ENCODE measurements at places on chromosomes 1 and 21.
A peak's percentile ranks its signal among the peaks of the same experiment; 100 is the strongest.

DNA sequence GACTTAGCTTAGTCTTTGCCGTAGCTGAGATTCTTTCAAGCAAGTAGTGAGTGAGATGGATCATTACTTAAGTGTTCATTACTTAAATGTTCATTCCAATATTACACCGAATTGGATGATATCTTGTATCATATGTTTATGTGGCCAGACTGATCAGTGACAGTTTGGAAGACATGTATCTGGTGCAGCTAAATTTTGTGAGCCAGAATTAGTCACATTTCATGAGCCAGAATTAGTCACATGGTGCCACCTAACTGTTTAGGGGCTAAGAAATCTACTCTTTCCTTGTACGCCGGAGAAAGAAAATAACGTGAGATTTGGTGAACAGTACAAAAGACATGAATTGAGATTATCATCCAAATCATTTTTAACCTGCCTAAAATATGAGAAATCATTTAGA, 355.6 kb downstream of the USP25 start:
- no peak for DNase-seq

GRCh38 chr1:3292051-3292722, 162.3 kb upstream of the ARHGEF16 start:
- no peak for DNase-seq

DNA sequence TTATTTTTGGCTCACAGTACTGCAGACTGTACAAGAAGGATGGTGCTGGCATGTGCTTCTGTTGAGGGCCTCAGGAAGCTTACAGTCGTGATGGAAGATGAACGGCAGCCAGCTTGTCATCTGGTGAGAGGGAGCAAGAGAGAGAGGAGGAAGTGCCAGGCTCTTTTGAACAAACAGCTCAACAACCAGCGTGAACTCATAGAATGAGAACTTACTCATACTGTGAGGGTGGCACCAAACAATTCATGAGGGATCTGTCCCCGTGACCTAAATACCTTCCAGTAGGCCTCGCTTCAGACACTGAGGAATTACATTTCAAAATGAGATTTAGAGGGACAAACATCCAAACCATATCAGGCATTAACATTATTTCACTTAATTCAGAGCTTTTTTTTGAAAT, 84.7 kb downstream of the PKN2 start:
- DNase-seq, result no peak

DNA sequence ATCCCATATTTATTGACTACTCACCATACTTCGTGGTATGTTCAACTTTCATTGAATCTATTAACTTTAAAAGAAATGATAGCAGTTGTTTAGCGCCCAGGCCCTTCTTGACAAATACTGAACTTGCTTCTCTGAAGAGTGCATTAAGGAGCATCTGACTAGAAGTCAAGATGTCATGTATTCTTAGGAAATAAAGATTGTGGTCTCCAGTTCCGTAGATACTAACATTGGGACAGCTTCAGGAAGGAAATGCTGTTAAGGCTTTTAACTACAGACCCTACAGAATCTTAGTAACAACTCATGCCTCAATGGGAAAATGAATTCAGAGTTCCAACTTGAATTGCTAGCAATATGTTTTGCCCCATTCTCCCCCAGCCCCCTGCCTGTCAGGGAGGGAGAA, 14.8 kb downstream of the LYST start:
- no peak for DNase-seq

DNA sequence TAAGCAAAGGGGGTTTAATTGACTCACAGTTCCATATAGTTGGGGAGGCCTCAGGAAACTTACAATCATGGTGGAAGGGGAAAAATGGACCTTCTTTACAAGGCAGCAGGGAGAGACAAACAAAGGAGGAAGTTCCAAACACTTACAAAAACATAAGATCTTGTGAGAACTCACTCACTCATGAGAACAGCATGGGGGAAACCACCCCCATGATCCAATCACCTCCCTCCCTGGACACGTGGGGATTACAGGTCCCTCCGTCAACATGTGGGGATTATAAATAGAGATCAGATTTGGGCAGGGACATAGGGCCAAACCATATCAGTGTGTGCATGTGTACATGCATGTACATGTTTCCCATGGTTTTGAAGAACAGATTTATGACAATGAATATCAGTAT, 5.5 kb upstream of the SMG7 start:
- DNase-seq, result peak; percentile 45

GRCh38 chr1:213649373-213649772, 338.4 kb upstream of the PROX1 start:
- no peak for DNase-seq

- DNase-seq, result no peak
Observed at GRCh38 chr1:32818804-32819541, 1.5 kb downstream of the S100PBP start.

GRCh38 chr1:7704214-7705047, 66.7 kb upstream of the VAMP3 start:
- peak; percentile 87 for DNase-seq

GRCh38 chr1:116850436-116850835, 59.3 kb upstream of the PTGFRN start:
- no peak for DNase-seq

DNA sequence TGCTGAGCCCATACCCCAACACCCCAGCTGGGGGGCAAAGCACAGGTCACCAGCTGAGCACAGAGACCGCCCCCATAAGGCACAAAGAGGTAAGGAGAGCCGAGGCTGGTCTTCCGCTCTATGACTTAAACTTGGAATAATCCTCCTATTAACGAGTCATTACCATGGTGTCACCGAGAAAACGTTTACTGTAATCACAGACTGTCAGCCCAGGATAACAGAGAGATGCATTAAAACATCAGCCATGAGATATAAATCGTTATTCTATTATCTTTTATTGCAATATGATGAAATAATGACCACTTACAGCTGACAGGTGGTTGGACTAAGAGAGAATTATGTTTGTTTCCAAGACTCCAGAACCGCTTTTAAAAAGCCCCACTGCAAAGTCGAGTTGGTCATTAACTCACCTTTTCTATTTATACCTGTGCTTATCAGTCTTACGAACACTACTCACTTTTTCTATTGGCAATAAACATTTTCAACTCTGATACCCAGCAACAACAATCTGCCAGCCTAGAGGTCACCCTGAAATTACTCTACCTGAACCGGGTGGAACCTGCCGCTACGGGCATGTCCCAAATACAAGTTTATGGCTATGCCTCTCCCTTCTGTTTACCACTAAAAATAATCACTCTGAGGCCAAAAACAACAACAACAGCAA, 21.5 kb downstream of the NPHP4 start:
- no peak for DNase-seq

- DNase-seq, result no peak
Observed at GRCh38 chr1:185972096-185972850, 238.1 kb downstream of the HMCN1 start.

- DNase-seq, result no peak
Observed at GRCh38 chr21:38968887-38969543, 163.3 kb downstream of the ETS2 start.

GRCh38 chr1:41866285-41866684, 52.4 kb downstream of the HIVEP3 start:
- no peak for DNase-seq

DNA sequence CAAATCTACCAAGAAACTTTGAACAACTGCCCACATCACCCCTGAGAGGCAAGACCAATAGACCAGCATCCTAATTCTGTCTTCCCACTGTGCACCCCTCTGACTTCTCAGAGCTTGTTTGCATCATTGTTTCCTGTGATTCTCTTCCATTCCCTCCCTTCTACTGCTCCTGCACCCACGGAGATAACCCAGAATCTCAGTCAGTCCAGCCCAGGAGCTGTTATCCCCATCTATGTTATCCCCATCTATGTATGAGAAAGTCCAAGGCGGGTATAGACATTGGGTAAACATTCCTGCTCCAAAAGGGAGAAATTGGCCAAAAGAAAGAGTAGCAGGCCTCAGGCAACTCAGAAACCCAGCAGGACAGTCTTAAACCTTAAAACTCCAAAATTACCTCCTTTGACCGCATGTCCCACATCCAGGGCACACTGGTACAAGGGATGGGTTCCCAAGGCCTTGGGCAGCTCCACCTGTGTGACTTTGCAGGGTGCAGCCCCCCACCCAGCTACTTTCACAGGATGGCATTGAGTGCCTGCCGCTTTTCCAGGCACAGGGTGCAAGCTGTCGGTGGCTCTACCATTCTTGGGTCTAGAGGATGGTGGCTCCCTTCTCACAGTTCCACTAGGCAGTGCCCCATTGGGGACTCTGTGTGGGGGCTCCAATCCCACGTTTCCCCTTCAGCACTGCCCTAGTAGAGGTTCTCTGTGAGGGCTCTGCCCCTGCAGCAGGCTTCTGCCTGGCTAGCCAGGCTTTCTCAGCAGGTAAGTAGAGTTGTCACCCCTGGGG, 414.8 kb downstream of the NPHP4 start:
- no peak for DNase-seq

DNA sequence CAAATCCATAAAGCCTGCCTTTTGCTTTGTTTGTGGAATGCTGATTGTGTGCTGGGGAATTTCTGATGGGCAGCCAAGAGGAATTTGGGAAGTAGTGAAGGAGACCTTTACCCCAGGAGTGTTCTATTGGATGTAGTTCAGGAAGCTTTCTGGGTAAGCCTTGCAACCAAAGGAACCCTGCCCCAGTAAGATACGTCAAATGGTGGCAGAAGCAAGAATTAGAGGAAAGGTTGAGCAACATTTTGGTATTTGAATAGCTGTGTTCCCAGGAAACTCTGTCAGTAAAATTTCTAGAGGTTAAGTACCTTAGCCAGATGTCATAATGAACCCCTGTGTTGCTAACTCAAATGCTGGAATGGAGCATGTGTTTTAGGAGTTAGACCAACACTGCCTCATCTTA, 6.4 kb downstream of the MGST3 start:
- DNase-seq, result no peak

DNA sequence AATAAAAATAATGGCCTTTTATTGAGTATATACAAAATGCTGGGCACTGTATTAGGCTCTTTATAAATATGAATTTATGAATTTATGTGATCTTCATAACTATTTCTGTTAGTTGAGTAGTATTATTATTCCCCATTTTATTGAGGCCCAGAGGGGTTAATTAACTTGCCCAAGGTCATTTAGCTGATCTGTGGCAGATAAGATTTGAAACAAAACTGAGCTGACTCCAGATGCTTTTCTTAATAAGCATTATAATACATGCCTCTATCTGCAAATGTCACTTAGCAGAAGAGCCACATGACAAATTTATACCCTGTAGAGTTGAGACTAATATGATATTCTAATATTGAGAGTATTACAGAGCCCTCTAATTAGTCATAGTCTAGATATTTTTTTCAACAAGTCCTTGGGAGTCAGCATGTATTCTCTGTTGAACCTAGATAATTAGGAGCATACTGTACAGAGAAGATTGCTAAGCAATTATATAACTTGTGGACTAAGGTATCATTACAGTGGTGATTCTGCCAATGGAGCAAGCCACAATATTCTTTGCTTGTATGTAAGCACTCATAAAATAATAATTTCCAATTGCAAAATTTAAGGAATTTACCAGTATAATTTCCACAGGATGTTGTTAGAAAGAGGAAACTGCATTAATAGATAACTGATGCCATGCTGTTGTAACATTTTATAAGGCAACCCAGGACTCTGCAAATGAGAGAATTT, 112.0 kb downstream of the LRRC40 start:
- DNase-seq, result no peak

Data from CD4-positive, alpha-beta T cell (primary cell).